Stimulated activated naive B cell treated with anti-CD40 and anti-IgM and Interleukin-4, amounts not matched to agents 10 μg/mL and 1 μg/mL and 100 μg/mL, for 72 hours (primary cell): ENCODE measurements at places on chromosomes 1 and 21.

DNA sequence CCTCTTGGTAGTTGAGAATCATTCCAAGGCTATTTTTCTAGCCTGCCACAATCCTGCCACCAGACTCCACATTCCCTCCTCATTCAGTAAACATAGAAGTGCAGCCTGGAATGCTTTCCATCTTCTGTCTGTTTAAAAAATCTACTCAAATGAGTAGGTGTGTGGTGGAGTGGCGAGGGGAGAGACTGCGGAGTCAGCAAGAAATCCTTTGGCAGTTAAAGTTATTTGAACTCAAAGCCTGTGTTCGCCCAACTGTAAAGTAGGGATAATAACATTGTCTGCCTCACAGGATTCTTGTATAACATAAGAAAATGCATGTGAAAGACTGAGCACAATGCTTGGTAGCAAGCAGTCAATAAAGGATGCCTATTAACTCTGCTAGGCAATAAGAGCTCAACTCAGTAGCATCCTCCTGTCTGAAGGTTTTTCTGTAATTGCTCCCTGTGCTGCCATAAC is 22.2 kb upstream of the DPT start:
- no peak for DNase-seq
- H3K27me3 ChIP-seq, result peaks cover 10% of the 10 kb centered on the region
- H3K4me3 ChIP-seq, result no peak overlapping the region
- H3K27ac ChIP-seq, result no peak overlapping the region

GRCh38 chr1:198169672-198170071 is 12.9 kb downstream of the NEK7 start:
- H3K27me3 ChIP-seq, result no peaks in the 10 kb centered on the region
- peaks cover 86% of the 10 kb centered on the region for H3K4me1 ChIP-seq
- peak overlapping the region; percentile 87 for H3K27ac ChIP-seq
- DNase-seq, result no peak
- H3K36me3 ChIP-seq, result peaks cover 20% of the 10 kb centered on the region
- peak overlapping the region; percentile 40 for H3K4me3 ChIP-seq

DNA sequence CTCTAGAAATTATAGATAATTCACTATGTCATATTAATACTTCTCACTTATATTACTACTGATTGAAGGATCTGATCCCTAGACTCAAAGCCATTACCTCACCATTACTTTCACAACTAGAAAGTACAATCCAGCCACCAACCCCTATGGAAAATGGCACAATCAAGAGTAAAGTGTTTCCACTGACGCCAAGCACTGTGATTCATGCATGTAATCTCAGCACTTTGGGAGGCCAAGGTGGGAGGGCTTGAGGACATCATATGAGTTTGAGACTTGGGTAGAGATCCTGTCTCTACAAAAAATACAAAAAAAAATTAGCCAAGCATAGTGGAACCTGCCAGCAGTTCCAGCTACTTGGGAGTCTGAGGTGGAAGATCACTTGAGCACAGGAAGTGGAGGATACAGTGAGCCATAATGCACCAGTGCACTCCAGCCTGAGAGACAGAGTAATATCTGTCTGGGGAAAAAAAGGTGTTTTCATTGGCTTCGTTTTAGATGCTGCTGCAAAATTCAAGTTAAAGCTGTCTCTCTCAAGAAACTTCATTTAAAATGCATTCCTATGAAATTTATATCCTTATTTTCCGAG is 126.5 kb downstream of the AKT3 start:
- no peak overlapping the region for H3K4me3 ChIP-seq
- no peaks in the 10 kb centered on the region for H3K27me3 ChIP-seq
- peaks cover 18% of the 10 kb centered on the region for H3K4me1 ChIP-seq
- H3K36me3 ChIP-seq, result peaks cover 5% of the 10 kb centered on the region

DNA sequence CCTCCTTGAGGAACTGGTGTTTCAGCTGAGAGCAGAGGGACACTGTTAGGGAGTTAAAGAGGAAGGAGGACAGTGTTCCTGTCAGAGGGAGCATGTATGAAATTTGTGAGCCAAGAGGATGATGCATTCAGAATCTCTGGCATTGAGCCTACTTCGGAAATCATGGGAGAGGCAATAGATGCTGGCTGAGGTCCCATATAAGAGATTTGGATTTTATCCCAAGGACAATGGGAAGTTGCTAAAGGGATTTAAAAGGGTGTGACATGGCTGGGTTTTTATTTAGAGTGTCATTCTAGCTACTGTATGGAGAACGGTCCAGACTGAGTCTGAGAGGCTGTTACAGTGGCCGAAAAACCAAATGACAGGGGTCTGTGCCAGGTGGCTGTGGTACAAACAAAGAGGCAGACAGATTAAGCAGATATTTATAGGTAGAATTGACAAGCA is 403.2 kb upstream of the B3GALT2 start:
- H3K36me3 ChIP-seq, result no peaks in the 10 kb centered on the region
- H3K27me3 ChIP-seq, result no peaks in the 10 kb centered on the region
- H3K27ac ChIP-seq, result no peak overlapping the region
- peaks cover 11% of the 10 kb centered on the region for H3K4me1 ChIP-seq
- H3K4me3 ChIP-seq, result no peak overlapping the region

DNA sequence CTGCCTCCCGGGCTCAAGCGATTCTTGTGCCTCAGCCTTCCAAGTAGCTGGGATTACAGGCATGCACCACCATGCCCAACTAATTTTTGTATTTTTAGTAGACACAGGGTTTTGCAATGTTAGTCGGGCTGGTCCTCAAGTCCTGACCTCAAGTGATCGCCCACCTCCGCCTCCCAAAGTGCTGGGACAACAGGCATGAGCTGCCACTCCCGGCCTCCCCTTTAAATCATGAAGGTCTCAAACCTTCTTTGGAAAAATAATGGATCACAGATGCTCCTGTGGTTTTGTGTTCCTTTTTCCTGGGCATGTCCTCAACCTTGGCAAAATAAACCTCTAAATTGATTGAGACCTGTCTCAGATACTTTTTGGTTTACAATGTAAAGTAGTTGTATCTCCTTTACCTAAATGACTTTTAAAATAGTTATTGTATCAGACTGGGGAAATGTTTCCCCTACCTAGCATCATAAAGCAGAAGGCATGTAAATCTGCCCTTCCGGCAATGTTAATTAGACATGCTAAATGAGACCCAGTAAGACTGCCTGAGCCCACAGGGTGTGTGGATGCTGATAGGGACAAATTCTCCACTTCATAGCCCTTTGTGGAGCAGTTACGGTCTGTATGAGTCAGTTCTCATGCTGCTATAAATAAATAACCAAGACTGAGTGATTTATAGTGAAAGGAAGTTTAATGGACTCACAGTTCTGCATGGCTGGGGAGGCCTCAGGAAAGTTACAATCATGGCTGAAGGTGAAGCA is 27.8 kb downstream of the CBR1 start:
- peak overlapping the region; percentile 66 for H3K27ac ChIP-seq
- no peaks in the 10 kb centered on the region for H3K27me3 ChIP-seq
- H3K4me3 ChIP-seq, result no peak overlapping the region
- peaks cover 12% of the 10 kb centered on the region for H3K36me3 ChIP-seq
- H3K4me1 ChIP-seq, result peaks cover 19% of the 10 kb centered on the region

DNA sequence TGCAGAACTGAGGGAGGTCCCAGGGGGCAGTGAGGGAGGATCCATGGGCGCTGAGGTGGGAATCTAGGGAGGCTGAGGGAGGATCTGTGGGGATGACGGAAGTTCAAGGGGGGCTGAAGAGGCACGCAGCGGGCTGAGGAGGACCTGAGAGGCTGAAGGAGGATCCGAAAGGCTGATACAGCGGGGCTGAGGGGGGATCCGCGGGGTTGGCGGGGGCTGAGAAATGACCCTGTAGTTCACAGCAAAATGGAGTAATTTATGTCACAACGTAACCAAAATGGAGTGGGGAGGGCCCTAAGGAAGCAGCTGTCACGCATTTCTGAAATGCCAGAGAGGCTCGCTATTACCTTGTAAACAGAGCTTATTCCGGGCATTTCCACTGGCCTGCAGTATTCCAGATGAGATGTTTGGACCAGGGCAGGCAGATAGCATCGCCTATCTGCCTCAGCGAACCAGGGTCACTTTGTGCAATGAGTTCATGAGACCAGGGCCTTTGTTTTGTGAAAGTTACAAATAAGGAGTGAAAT is 926 bp upstream of the MRPL55 start:
- peaks cover 16% of the 10 kb centered on the region for H3K4me1 ChIP-seq
- peak overlapping the region; percentile 98 for H3K27ac ChIP-seq
- H3K36me3 ChIP-seq, result peaks cover 10% of the 10 kb centered on the region
- H3K27me3 ChIP-seq, result no peaks in the 10 kb centered on the region
- H3K4me3 ChIP-seq, result peak overlapping the region; percentile 95

GRCh38 chr1:225611537-225612223 is 41.2 kb downstream of the ENAH start:
- peaks cover 2% of the 10 kb centered on the region for H3K36me3 ChIP-seq
- DNase-seq, result no peak
- peaks cover 2% of the 10 kb centered on the region for H3K4me1 ChIP-seq
- no peak overlapping the region for H3K27ac ChIP-seq

DNA sequence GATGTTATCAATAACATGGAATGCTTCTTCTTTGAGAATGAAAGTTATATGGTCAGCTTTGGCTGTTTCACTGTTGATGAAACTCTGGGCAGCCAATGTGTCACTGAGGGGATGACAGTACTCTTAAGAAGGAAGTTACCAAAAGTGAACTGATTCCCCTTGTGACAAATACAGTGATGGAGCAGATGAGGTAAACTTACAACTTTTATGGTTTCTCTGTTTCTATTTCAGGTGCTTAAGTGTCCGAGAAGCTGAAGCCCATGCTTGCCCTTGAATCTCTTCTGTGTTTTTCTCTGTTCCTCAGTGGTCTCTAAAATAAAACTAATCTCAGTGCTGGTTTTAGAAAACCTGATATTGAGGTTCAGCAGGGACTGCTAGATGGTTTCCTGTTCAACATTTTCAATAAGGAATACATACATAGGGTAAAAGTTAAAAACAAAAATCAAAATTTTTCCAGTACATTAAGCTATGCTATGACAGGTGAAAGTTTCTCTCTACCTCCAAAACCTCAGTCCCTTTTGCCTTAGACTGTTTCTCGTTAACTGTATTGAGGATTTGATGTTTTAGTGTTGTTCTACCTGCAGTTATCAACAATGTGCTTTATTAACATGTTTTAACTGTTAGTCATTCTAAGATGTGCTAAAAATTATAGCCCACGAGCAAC is 454.4 kb upstream of the ADGRL4 start:
- no peak overlapping the region for H3K27ac ChIP-seq
- H3K36me3 ChIP-seq, result no peaks in the 10 kb centered on the region
- H3K27me3 ChIP-seq, result no peaks in the 10 kb centered on the region
- no peak overlapping the region for H3K4me3 ChIP-seq
- no peak for DNase-seq

DNA sequence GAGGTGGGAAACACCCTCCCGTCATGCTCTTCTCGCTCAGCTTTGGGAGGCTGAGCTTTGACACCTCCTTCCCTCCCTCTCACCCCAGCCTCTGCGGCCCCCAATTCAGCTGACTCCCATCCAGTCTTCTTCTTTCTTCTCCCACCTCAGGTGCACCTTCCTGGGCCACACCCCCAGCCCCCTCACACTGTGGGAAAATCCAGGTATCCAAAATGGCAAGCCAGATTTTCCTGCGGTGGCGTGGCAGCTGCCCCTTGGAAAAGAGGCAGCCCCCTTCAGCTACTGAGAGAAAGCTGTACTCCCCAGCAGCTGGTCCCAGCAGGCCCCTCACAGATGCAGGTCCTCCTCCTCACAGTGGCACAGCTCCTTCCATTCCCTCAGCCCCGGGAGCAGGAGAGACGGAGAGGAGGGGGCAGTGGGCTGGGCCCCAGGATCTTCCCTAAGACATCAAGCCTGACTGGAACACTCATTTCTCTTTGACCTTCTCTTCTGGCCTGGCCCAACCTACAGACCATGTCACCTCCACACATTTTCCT is 61.6 kb downstream of the OPTC start:
- H3K27ac ChIP-seq, result peak overlapping the region; percentile 9
- peak overlapping the region; percentile 5 for H3K4me3 ChIP-seq
- H3K4me1 ChIP-seq, result peaks cover 11% of the 10 kb centered on the region
- H3K36me3 ChIP-seq, result no peaks in the 10 kb centered on the region
- peaks cover 9% of the 10 kb centered on the region for H3K27me3 ChIP-seq

DNA sequence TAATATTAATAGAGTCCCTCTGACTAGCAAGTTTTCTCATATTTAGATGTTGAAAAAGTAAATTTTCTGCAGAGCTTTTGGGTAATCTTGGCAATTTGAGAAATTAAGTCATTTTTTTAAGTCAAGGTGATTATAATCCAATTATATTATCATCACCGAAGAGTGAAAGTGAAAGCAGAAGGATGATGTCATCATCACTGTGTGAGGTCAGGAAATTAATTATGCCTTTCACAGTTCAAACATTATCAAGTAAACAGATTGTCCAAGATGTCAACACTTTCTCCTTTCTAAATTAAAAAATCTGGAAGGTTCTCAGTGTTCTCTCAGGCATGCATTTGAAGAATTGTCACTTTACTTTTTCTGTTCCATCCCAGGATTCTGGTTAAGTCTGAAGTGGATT is 296.0 kb downstream of the TBX15 start:
- H3K27ac ChIP-seq, result no peak overlapping the region
- no peak overlapping the region for H3K4me3 ChIP-seq
- H3K4me1 ChIP-seq, result no peaks in the 10 kb centered on the region
- H3K27me3 ChIP-seq, result no peaks in the 10 kb centered on the region
- no peaks in the 10 kb centered on the region for H3K36me3 ChIP-seq

- no peak overlapping the region for H3K4me3 ChIP-seq
- no peak for DNase-seq
- H3K4me1 ChIP-seq, result no peaks in the 10 kb centered on the region
- no peaks in the 10 kb centered on the region for H3K36me3 ChIP-seq
These were observed 9.4 kb downstream of the CYP2J2 start for GRCh38 chr1:59917026-59917784.

- H3K36me3 ChIP-seq, result no peaks in the 10 kb centered on the region
- no peak overlapping the region for H3K4me3 ChIP-seq
- DNase-seq, result no peak
- H3K4me1 ChIP-seq, result no peaks in the 10 kb centered on the region
- H3K27me3 ChIP-seq, result peaks cover 25% of the 10 kb centered on the region
- no peak overlapping the region for H3K27ac ChIP-seq
These were observed 2.2 kb upstream of the SPRR4 start for GRCh38 chr1:152968248-152968647.

DNA sequence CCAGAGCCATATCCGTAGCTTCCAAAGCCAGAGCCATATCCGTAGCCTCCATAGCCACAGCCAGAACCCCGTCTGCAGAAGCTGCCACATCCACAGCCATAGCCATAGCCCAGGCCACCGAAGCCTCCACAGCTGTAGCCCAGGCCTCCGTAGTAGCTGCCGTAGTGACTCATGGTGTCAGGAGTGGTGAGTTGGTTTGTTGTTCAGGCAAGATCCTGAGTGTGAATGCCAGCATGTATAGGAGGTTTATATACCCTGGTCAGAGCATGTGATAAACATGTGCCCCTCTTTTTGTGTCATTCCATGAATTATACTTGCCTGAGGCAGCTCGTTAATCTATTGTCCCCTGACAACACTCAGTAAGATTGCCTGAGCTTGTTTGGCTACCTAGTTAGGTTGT is at the start of gene KRTAP19-1:
TSS of gene KRTAP19-1 (minus strand) at position 223 of the 400 bp plus-strand sequence. CDS start at position 173, 50 bp downstream.
- no peaks in the 10 kb centered on the region for H3K4me1 ChIP-seq
- no peaks in the 10 kb centered on the region for H3K36me3 ChIP-seq
- no peaks in the 10 kb centered on the region for H3K27me3 ChIP-seq

GRCh38 chr1:87051965-87052364 is 137.5 kb downstream of the HS2ST1 start:
- H3K4me3 ChIP-seq, result no peak overlapping the region
- H3K4me1 ChIP-seq, result peaks cover 17% of the 10 kb centered on the region
- H3K36me3 ChIP-seq, result peaks cover 15% of the 10 kb centered on the region
- no peak for DNase-seq
- H3K27ac ChIP-seq, result no peak overlapping the region

- DNase-seq, result no peak
- no peak overlapping the region for H3K4me3 ChIP-seq
- no peak overlapping the region for H3K27ac ChIP-seq
- peaks cover 5% of the 10 kb centered on the region for H3K27me3 ChIP-seq
These were observed 20.0 kb downstream of the IL6R start for GRCh38 chr1:154425172-154425571.
